Thoracic aorta (tissue), 2 donors: ENCODE measurements at places on chromosomes 2 and 18. TPM values are rescaled to one million over a fixed set of nuclear protein-coding genes. Genes with fewer than 3 reads are reported as not detected.

- DNase-seq: no peak
These were observed 198.3 kb downstream of the ACKR3 start for GRCh38 chr2:236767941-236768340.

DNA sequence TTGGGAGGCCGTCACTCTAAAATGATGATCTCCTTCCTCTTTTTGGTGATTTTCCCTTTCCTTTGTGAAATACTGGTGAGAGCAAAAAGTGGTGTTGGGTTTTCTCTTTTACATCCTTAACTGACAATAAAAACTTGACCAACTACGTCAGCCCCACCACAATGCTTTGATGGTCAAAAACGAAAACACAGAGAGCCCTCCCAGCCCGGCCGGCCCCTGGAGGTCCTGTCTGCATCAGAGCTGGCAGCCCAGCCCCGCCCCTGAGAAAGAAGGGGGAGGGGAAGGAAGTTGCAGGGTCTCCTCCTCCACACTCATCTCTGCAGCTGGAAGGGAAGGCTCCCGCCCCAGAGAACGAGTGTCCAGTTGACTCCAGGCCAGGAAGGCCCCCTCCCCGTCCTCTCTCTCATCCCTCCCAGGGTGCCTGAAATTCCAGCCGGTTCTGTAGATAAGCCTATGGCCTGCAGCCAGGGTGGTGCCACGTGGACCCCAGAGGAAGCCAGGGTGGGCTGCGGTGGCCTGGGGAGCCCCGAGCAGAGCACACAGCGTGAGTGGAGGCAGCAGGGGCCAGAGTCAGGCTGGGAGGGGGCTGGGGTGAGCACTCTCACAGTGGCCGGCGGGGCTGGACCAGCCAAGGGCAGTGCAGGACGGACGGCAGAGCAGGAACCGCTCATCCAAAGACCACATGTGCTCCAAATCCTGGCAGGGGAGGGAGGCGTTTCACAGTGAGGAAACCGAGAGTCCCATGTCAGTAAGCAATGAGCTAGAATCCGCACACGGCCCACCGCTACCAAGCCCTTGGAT is 19.8 kb downstream of the BIN1 start:
- no peak for DNase-seq

DNA sequence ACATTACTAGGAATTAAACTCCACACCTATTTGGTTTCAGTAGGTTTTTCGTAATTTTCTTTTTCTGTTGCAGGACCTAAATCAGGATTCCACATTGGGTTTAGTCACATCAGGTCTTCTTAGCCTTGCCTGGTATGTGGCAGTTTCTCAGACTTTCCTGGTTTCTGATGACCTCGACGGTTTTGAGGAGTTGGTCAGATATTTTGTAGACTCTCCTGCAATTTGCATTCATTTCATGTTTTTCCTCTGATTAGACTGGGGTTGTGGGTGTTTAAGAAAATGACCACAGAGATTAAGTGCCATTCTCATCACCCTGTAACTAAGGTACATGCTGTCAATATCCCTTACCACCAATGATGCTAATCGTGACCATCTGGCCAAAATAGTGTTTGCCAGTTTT is 97.3 kb upstream of the ST6GAL2 start:
- no peak for DNase-seq

DNA sequence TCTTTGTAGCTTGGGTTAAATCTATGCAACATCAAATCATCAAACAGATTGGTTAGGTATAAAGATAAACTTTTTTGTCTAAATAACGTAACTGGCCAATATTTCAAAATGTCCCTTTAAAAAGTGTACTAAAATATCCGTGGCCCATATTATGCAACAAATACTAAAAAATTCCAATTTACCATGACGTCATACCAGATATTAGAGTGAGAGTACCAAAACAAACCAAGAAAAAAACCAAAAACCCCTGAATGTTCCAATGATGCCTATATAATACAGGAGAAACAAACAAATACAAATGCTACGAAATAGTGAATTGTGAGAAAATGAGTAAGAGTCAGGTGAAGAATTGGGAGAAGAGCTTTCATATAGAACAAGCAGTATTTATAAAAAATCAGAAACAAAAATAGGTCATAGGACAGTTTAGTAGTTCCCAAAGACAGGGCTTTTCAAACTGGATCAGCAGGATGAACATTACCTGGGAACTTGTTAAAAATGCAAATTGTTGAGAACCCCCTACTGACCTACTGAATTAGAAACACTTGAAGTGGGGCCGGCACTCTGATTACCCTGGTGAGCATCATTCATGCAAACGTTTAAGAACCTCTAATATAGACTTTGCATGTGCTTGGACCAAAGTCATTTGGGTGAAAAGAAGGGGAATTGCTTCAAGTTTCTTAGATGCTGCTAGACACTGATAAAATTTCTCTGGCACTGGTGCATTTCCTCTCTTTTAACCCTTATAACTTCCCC is 753.7 kb downstream of the DSC3 start:
- no peak for DNase-seq

GRCh38 chr2:217248312-217248935 is 388.6 kb upstream of the TNP1 start:
- no peak for DNase-seq

- DNase-seq: no peak
These were observed 124.8 kb downstream of the DYM start for GRCh38 chr18:49335677-49336076.

DNA sequence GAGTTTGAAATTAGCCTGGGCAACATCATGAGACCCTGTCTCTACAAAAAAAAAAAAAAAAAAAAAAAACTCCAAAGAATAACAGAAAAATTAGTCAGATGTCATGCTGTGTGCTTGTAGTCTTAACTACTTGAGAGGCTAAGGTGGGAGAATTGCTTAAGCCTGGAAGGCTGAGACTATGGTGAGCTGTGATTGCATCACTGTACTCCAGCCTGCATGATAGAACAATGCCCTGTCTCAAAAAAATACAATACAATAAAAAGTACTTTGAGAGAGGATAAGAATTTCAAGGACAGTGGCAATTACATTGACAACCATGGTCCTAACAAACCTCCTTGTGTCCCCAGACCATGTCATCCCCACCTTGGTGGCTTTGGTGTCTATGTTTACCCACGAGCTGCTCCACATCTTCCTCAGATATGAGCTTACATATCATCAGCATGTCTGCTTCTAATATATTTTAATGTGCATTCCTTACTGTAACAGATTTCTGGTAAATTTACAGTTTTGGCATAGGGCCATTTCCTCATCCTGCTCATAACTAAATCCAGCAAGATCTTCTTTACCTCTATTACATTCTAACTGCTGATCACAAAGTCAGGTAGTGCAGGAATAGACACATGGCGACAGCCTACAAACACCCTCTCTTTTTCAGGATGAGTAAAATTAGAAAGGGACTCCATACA is 437.7 kb upstream of the HNRNPA3 start:
- no peak for DNase-seq

DNA sequence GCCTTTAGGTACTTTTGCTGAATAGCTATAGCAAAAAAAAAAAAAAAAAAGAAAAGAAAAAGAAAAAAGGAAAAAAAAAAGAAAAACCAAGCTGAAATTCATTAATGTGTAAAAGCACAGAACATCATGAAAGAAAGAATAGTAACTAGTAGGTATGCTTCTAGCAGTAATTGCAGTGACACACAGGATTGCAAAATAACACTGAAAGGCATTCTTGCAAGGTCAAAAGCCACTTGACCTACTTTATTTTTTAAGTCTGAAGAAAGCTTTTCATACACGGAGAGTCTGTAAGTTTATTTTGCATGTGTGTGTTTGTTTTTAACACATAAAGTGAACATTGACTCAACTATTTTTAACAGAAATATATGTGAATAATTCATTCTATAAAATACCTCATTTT is 54.4 kb downstream of the DOK6 start:
- no peak for DNase-seq

DNA sequence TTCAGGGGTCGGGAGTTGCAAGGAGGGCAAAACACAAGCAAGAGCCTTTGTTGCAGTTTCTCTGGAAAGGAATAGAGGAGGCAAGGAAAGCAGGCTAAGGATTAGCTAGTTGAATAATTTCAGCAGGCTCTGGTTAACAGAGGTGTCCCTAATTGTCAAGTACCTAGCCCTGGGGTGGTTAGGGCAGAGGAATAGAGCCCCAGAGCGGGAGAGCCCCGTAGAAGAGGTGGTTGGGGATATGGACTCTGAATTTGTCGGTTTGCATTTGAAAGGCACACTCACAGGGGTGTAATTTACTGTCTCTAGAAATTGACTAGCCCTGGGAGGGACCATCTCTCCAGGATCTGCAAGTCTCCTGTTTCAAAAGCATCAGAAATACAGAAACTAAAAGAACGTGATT is 1030.2 kb downstream of the TMEM182 start:
- DNase-seq: no peak

GRCh38 chr18:36889321-36889720 is 60.4 kb downstream of the KIAA1328 start:
- no peak for DNase-seq

GRCh38 chr2:190766595-190766994 is 114.0 kb upstream of the GLS start:
- DNase-seq: no peak

DNA sequence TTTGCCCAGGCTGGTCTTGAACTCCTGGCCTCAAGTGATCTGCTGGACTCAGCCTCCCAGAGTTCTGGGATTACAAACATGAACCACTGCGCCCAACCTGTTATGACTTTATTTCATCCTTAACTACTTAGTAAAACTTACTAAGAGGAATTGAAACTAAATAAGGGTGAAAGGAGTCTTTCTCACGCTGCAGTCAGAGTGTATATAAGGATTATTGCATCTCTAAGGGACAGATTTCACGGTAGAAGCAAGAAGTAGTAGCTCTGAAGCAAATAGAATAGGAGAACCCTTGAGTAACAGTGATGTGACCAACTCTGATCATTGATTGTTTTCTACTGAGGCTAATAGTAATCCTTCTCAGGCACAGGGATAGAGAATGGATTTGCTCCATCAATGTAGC is 960.1 kb downstream of the CPS1 start:
- DNase-seq: no peak

DNA sequence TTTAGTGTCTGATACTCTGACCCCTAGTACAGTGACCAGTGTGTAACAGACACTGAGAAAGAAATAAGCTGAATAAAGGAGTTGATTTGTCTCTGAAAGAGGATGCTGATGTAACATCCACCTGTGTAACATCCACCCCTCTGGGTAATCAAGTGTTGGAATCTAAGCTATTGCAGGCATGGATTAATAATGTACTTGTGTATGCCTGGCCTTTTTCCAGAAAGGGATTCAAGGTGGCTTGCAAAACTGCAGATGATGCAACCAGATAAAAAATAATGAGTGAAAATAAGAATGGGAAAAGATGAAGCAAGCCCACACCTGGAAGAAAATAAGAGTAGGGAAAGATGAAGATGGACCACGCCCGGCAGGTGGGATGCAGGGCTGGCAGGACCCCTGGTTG is 48.2 kb upstream of the FOXI3 start:
- no peak for DNase-seq

DNA sequence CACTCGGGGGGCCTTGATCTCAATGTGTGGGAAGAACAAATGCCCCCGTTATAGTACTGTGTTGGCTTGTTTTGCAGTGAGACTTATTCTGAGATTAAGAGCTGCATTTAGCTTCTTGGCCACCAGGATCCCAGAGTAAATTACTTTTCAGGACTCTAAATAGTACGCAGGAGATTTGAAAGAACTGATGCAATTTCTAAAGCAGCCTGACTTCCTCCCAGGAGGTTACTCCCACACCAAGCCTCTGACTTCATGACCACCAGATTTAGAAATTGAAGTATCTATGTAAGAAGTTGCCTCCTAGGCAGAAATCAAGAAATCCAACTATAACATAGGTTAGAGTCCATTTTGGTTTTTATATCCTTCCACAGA is 67.0 kb downstream of the FEZ2 start:
- no peak for DNase-seq

- no peak for DNase-seq
These were observed 82.3 kb downstream of the TFCP2L1 start for GRCh38 chr2:121202541-121203310.

DNA sequence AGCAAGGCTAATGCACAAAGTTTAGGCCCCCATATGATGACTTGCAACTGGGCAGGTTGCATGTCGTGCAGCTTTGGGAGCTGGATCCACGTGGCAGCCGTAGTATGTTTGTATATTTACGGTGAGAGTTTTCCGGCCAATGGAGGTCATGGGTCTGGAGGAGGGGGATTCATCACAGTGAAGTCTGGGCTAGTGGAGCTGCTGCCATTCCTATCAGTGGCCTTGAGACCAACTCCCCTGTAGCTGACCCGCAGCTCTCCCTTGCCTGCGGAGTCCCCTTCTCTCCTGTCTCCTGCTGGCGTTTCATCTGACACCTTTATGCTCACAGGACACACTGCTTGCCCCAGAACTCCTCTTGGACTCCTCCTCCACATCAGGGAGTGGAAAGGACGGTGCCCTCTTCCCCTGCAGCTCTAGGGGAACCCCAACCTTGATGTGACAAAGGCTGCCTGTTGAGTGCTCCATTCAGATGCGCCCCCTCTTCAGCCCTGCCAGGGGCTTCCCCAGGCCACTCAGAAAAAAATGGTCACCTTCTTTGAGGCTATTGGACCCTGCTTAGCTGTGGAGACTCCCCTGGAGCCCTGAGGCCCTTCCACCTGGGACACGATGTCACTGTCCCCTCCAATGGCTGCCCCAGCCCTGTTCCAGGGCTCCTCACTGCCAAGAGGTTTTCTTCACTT is 121.7 kb downstream of the PXDN start:
- no peak for DNase-seq

DNA sequence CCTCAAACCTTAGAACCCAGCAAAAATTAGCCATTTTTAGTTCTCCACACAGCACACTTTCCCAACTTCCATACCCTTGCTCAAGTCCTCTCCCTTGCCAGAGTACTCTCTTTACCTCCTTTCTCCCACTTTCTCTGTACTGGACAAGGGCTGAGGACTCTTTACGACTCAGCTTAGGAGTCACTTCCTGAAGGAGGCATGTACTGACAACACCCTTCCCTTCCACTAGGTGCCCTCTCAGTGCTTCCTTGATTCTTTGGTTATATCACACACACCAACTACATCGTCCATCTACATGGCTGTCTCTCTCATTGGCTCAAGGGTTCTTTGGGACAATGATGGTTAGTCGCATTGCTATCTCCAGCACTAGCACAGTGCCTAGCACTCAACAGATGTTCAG is 5.2 kb upstream of the C18orf63 start:
- DNase-seq: no peak

GRCh38 chr2:74576863-74577229 is 22.3 kb downstream of the DOK1 start:
- DNase-seq: no peak

KCNF1 gene
- not detected for total RNA-seq

TMEM198 gene
- total RNA-seq: 3.9 TPM

RAB6D gene
- total RNA-seq: not detected

CYP26B1 gene
- total RNA-seq: 6.0 TPM

ST3GAL5 gene
- 32.7 TPM for total RNA-seq

ZFAND2B gene
- total RNA-seq: 83.8 TPM

KCNK3 gene
- 6.9 TPM for total RNA-seq

NT5C1B gene
- not detected for total RNA-seq

CAPN14 gene
- total RNA-seq: not detected

COL4A3 gene
- total RNA-seq: 29.6 TPM

GPR155 gene
- total RNA-seq: 6.8 TPM

LRRC30 gene
- total RNA-seq: not detected
